Activated CD8-positive, alpha-beta memory T cell treated with anti-CD3 and anti-CD28 coated beads for 4 hours (primary cell): ENCODE measurements at places on chromosomes 7 and 10.

GRCh38 chr10:60314069-60314940 lies 75.4 kb downstream of the ANK3 start:
- no peak for DNase-seq

DNA sequence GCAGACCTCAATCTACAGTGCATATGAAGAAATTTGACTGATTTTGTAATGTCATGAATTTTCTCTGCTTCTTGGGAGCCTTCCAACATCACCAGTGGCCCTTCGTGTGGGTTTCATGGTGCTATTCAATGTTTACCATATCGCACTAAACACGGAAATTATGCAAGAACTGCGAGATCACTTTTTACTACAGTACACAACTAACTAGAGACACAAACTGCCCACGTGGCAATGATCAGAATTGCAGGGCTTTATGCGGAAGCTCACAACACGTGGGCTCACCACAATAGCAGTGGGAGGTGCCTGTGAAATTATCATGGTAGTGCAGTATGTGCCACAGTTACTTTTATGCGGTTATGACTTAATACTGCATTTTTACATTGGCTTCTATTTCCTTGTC lies 449.7 kb upstream of the KLF6 start:
- peak; percentile 18 for DNase-seq

DNA sequence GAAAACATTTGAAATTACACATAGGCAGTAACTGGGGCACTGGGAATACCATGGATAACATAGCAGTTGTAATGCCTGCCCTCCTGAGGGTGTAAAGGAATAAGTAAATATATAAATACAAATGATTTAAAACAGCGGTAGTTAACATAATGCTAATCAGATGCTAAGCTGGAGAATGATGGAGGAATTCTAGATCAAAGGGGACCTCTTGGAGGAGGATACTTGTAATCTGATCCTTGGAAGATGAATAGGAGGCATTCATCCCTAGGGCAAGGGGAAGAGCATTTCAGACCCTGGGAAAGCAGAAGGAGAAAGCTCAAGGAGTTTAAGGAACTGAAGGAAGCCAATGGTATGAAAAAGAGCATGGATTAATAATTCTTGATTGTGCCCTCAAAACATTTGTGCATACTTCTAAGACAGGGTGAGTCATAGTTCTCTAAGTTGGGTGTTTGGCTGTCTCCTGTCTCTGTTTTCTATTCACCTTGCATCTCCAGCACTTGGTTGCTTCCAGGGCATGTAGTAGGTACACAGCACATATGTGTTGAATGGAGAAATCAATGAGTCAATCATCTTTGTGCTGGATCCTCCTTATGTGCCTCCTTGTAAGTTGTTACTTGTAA lies 54.8 kb upstream of the PLPP4 start:
- no peak for DNase-seq

- no peak for DNase-seq
Measured at GRCh38 chr7:102451371-102452054, 13.2 kb downstream of the ALKBH4 start.

- no peak for DNase-seq
Measured at GRCh38 chr10:77236700-77237099, 400.9 kb downstream of the KCNMA1 start.

GRCh38 chr7:105218215-105218614 lies 170.5 kb downstream of the SRPK2 start:
- DNase-seq, result no peak

- no peak for DNase-seq
Measured at GRCh38 chr7:16399265-16399831, 22.0 kb downstream of the CRPPA start.
